ENCODE measurements at places on chromosomes 5 and 9.

GRCh38 chr5:138610918-138611677 lies 35.9 kb upstream of the HSPA9 start:
- no peak for DNase-seq

GRCh38 chr5:158922816-158923215 lies 176.9 kb downstream of the EBF1 start:
- no peak for DNase-seq

DNA sequence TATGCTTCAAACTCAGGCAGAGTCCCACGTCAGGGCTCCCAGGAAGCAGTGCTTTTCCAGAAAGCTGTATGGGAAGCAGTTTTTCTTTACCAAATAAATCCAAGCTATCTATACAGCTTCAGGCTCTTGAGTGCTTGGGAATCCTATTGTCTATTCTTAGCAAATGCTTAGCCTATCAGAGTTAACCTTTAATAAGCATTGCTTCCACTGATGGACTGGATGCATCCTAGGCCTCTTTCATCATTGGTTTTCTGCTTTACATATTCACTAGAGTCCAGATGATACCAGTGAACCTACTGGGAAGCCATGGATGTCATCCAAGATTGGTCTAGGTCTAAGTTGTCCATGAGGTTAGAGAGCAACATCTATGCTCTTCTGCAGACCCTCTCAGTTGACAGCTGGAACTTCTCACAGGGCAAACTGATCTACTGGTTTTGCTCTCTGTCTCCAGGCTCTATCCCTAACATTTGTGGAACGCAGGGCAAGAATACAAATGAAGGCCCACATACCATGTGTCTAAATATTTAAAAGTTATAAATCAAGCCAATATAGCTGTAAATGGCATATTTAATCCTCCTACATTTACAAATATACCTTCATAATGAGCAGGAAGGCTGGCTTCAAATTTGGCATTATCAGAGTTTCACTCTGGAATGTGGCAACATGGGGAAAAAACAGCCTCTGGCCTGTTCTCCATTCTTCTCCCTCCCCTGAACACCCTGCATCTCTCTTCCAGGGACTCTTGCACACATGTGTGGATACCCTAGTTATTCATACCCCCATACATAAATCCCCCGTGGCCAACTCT lies 49.8 kb upstream of the PLPP1 start:
- no peak for DNase-seq

DNA sequence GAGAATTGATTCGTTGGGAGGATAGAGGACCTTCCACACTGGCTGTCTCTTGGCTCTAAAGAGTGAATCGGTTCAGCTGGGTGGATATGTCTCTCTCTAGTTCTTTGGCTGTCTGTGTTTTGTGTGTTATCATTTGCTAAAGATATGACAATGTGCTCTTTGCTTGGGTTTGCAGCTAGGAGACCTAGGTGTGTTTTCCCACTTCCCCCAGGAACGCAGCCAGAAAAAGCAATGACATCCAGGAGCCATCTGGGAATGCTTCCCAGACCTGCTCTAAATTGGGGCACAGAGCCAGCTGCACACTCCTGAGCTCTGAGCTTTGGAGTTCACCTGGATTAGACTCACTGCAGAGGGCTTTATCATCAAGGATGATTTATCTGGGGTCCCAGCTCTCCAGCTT lies 12.8 kb upstream of the PDZD2 start:
- DNase-seq = peak; percentile 51

DNA sequence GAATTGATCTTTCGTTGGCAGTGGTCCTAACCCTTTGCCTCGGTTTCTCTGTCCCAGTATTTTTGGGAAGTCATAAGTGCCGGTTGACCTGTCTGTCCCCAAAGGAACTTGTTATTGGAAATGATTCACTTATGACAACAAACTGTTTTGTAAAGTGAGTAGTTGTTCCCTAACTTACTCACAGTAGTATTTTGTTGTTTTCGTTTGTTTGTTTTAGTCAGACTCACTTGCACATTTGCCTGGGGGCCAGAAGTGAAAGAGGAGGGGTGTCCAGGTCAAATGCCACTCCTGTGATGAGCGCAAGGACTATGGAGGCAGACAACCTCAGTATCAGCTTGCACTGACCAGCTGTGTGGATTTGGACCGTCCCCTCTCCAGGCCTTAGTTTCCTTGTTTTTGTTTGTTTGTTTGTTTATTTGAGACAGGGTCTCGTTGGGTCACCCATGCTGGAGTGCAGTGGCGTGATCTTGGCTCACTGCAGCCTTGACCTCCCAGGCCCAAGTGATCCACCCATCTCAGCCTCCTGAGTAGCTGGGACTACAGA lies 47.3 kb downstream of the ANKRD55 start:
- no peak for DNase-seq

DNA sequence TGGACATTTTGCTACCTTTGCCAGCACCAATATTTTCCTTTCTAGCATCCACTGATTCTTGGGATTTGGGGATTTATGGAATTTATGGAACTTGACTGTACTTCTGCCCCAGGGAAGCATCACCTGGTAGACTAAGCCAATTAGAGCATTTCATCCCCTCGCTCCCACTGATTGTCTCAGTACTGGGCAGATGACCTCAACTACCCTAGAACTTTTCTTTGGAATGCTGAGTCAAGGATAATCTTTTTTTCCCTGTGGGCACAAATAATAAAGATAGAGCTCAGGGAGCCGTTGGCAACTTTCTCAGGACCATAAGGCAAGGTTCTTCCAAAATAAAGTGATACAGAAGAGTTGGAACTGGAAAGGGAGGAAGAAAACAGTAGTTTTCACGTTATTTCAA lies 438.4 kb downstream of the PLK2 start:
- no peak for DNase-seq

DNA sequence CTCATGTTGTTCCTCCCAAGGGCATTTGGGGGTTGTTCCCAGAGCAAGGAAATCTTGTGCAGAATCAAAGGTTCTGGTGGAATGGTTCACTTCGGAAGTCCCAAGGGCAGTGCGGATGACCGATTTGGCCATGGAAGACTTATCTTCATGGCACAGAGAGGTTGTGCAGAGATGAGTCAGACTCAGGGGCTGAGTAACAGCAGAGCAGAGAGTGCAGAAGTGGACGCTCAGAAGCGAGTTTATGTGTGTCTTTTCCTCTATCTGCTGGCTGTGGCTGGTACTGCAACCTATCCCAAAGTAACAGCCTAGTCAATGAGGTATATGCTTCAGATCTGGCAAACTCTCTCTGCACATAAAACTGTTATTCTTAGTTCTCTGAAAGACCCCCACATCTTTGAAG lies 118.1 kb downstream of the DPYSL3 start:
- no peak for DNase-seq

DNA sequence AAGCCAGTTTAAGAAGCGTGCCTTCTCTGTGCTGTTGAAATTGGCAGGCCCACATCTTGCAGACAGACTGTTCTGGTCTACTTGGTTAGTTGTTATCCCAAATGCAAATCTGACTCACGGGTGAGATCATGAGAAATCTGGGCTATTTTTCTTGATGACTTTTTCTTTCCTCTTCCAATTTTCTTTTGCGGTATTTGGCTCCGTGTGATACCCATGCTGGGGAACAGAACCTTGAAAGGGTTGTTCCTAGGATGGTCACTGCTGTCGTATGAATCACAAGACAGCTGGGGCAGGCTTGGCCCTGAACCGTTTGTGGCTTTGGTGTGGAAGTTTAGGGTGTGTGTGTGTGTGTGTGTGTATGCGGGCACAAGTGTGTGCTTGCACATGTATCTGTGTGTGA lies 24.6 kb downstream of the PDZD2 start:
- DNase-seq = no peak

- no peak for DNase-seq
Measured at GRCh38 chr5:88679638-88680037, 203.3 kb downstream of the MEF2C start.

GRCh38 chr9:34114436-34114835 lies 12.1 kb downstream of the DCAF12 start:
- DNase-seq = no peak

DNA sequence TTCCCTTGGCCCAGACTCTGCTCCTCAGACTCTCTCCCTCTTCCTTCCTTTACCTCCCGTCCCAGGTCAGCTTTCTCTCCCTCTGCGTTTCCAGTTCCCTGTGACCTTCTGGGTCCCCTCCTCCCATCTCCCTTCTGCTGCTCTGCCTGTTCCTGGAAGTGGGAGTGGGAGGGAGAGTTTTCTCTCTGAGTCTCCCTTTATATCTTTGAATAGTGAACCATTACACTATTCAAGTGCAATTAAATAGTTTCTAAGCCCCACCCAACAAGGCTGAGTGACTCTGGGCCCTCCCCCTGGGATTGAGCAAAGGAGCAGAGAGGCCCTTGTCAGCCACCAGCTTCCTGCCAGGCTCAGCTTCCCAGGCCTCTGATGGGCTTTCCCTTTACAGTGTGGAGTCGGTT lies 34.8 kb downstream of the THBS4 start:
- no peak for DNase-seq

- DNase-seq = no peak
Measured at GRCh38 chr9:37443566-37443965, 21.1 kb downstream of the GRHPR start.

DNA sequence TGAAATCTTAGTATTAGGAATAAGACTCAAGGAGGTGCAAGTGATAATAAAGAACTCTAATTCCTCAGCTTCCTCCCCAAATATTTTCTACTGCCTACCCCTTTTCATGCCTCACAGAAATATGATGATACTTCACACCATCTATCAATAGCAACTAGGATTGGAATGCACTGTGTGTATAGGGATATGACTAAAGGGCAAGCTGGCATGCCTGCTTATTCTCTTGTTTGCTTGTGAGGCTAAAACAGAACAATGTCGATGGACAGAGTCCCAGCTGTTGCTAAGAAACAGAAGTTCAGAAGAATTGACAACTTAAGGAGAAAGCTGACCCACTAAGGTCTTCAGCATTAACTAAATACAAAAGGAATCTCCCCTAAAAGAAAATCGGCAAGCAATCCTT lies 9.7 kb upstream of the CHD1 start:
- no peak for DNase-seq

- no peak for DNase-seq
Measured at GRCh38 chr9:93459432-93459847, 6.1 kb upstream of the FAM120AOS start.

DNA sequence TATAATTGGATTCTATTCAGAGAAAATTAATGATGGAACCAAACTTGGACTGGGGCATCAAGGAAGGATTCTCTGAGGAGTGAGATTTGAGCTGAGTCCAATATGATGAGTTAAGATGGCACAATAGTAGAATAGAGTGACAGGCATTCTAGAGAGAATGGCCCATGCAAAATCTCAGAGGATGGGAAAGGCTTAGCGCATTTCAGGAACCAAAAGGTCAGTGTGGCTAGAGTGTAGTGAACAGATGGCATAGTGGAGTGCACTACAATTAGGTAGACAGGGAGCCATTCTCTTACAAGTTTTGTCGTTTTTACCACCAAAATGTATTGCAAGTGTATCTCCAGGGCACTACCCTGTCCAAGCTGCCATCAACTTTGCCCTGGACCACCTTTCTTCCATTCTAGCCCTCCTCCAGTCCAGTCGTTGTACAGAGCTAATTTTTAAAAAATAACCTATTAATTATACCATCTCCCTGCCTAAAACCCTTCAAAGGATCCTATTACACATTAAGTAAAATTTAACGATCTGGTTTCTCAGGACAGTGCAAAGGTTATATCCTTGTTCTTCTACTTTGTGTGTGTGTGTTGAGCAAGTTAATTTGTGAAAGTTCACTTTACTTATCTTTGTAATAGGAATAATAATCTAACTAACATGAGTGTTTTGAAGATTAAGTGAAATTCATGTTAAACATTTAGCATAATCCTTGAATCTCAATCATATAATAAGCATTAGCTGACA lies 211.7 kb downstream of the COMMD10 start:
- DNase-seq = no peak

- no peak for DNase-seq
Measured at GRCh38 chr5:169390265-169390664, 89.3 kb upstream of the SLIT3 start.

- no peak for DNase-seq
Measured at GRCh38 chr5:75601996-75602395, 9.3 kb upstream of the ANKDD1B start.

DNA sequence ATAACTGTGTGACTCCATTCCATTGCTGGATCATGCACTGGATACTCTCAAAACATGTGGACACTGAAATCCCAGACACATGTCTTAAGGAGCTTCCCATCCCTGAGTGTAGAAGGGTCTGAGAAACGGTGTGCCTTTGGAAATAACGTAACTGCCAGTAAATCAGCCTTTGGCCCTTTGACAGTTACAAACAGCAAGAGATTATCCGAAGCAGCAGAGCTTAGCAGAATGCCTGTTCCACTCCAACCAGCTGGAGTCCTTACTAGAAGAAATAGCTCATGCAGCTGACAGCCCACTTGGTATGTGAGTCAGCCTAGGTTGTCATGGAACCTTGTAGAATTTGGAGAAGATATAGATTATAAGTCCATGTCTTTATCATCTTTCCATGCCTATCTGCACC lies 7.0 kb downstream of the TMEM252 start:
- no peak for DNase-seq

DNA sequence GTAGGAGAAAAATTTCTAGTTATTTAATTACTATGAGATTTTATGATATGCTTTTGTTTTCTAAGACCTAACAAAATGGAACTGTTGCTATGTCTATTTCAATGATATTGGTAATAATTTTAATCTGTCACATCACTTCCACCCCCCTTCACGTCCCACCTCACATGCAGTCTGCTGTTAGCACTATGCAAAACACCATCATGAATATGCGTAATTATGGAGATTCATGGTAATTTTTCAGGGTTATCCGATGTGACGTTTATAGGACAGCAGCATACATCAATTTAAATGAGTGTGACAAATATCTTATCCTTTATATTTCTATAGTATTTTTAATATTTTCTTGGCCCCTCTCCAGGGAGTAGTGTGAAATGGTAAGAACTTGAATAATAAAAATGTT lies 283.8 kb upstream of the TMEM161B start:
- no peak for DNase-seq

DNA sequence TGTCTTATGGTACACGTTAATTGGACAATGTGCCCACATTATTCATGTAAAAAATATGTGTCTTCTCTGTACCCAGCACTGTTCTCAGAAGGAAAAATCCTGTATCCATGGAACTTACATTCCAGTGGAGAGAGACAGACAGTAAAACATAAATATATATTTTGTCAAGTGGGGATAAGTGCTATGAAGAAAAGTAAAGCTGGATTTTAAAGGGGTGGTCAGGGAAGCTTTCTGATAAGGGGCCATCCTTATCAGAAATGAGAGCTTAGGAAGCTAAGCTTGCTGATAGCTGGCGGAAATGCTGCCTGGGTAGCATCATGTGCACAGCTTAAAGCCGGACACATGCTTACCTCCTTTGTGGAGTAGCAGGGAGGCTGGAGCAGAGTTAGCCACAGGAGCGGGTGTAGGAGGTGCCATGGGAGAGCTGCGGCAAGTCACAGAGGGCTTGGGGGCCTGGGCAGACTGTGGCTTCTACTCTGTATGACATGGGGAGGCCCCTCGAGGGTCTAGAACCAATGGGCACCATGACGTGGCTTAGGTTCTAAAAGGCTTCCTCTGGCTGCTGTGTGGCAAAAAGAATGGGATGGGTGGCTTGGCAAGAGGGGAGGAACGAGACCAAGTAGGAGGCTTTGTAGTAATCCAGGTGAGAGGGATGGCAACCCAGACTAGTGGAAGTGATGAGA lies 141.7 kb downstream of the FGF1 start:
- DNase-seq = no peak

- no peak for DNase-seq
Measured at GRCh38 chr9:88753691-88754367, 218.9 kb downstream of the NXNL2 start.
